Stimulated activated naive CD8-positive, alpha-beta T cell treated with anti-CD3 and anti-CD28 coated beads, Interleukin-15, amount 100 ng/mL, for 72 hours (primary cell): ENCODE measurements at places on chromosomes 6 and 20.

- no peak for DNase-seq
These were observed 312.0 kb downstream of the SAMD5 start for GRCh38 chr6:147820520-147820919.

DNA sequence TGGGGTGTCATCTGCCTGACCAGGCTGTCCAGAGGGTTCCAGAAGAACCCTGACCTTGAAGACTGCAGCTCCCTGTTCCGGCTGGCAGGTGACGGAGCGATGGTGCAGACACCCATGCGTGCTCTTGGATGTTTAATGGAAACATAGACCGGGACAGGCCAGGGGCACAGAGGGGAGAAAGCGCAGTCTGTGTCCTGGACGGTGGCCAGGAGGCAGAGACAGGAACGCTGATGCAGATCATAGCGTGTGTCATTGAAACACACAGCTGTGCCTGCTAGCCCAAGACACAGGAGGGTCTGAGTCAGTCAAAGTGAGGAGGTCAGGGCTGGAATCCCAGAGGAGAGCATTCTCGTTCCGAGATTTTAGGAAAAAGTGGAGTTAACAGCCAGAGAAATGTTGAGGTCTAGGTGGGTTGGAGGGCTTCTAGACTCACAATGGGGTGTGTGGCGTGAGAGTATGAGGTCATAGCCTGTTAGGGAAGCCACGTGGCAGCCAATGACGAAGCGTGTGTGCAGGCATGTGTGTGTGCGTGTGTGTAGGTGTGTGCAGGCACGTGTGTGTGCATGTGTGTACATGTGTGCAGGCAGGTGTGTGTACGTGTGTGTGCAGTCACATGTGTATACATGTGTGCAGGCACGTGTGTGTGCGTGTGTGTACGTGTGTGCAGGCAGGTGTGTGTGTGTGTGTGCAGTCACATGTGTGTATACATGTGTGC is 167.0 kb downstream of the ERMARD start:
- no peak for DNase-seq

- no peak for DNase-seq
These were observed 107.5 kb downstream of the FYN start for GRCh38 chr6:111765763-111766162.

DNA sequence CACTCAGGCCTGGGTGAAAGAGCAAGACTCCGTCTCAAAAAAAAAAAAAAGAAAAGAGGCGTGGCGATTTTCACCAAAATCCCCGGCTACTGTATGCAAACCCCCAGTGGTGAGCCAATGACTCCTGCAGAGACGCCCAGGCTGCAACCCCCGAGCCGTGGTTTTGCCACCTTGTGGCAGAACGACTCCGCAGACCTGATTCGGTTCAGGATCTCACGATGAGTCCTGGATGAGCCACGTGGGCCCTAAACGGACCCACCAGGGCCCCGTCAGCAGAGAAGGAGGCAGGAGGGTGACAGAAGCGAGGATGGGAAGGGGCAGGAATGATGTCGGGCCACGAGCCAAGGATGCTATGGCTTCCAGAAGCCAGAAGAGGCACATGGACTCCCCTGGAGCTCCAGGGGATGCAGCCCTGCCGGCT is 42.5 kb downstream of the SLC2A4RG start:
- peak; percentile 50 for DNase-seq

GRCh38 chr6:106279179-106279578 is 46.4 kb downstream of the ATG5 start:
- DNase-seq: no peak

- no peak for DNase-seq
These were observed 223.4 kb downstream of the PREX1 start for GRCh38 chr20:48604426-48604825.

DNA sequence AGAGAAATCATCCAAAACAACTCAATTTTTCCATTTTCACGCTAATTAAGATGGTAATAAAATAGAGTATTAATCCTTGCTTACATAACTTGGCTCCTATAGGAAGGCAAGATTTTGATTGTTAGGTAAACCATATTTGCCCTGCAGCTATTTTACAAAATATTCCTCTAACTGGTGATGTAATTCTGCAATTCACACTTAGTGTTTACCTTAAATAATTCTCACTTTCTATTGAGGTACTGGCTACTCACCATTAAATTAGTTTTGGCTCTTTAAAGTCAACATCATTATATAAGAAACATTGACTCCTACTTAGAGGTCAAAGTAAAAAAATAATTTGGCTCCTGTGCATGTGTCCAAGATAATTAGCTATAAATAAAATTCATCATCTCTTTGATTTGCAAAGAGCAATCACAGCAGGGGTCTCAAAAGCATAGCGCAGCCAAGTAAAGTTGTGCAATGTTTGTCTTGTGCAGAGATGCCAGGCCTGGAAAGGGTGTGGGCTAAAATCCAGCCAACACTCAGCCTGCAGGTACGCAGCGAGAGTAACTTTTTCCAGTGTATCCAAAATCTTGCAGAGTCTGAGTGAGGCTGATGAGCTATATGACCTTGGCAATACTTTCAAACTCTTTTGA is 501.2 kb downstream of the MMUT start:
- no peak for DNase-seq

GRCh38 chr20:62892348-62893304 is 31.0 kb upstream of the TCFL5 start:
- DNase-seq: no peak

GRCh38 chr20:1333462-1334369 is 4.8 kb upstream of the SDCBP2 start:
- DNase-seq: no peak

GRCh38 chr6:30557683-30557981 is 537 bp downstream of the PRR3 start:
- no peak for DNase-seq

DNA sequence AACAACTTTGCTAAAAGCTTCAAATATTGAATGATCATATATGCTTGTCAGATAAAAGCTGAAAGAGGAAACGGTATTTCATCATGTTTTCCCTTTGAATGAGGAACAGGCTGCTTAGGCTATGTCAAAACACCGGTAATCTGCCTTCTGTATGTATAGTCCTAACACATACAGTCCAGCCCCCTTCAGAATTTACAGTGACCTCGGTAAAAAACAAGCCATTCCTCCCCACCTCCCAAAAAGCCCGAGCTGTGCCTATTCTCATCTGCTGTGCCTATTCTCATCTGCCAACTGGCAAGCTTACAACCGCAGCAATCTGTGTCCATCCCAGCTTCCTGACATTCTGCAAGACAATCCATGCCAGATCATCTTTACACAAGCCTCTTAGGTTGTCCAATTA is 26.8 kb upstream of the UBE2J1 start:
- DNase-seq: no peak

DNA sequence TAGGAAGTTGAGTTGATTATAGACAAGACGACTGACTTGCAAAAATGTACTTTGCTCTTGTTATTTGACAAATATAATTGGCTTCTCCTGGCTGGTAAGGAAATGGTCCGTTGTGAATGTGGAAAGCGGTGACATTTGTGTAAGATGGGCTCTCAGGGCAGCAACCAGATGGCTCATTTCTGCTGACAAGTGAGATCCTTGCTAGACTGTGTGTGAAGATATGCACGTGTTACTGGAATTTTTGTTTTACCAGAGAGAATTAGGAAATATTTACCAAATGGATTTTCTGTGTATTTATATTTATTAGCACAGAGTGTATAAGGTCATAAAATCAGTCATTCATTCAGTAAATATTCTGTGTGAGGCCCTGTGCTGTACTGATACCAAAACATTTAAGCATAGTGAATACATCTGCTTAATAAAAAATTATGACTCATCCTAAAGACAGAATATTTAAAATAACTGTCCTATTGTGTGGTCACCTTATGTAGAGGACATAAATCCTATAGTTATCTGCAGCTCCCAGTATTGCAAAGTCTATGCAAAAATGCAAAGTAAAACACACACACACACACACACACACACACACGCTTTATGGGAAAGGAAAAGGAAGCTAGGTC is 109.9 kb upstream of the ASF1A start:
- DNase-seq: no peak

DNA sequence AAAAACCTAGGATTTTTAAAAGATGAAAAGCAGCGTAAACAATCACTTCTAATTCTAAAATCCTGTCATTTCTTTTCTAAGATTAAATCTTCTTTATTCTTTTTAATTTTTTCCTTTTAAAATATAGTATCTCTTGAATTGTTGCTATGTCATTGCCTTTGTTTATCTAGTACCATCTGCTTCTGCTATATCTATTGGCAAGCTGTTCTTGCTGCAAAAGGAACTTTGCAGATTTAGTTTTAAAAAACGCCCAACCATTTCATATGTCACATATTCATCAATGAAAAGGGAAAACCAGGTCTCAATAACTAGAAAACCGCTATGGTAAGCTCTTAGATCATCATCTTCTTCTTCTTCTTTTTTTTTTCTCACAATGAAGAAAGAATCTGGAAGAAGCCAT is 11.5 kb upstream of the EEF1A1 start:
- DNase-seq: no peak

- no peak for DNase-seq
These were observed 33.2 kb upstream of the PHACTR3 start for GRCh38 chr20:59571151-59571550.

- no peak for DNase-seq
These were observed 4.9 kb upstream of the LRRN4 start for GRCh38 chr20:6058684-6059295.

DNA sequence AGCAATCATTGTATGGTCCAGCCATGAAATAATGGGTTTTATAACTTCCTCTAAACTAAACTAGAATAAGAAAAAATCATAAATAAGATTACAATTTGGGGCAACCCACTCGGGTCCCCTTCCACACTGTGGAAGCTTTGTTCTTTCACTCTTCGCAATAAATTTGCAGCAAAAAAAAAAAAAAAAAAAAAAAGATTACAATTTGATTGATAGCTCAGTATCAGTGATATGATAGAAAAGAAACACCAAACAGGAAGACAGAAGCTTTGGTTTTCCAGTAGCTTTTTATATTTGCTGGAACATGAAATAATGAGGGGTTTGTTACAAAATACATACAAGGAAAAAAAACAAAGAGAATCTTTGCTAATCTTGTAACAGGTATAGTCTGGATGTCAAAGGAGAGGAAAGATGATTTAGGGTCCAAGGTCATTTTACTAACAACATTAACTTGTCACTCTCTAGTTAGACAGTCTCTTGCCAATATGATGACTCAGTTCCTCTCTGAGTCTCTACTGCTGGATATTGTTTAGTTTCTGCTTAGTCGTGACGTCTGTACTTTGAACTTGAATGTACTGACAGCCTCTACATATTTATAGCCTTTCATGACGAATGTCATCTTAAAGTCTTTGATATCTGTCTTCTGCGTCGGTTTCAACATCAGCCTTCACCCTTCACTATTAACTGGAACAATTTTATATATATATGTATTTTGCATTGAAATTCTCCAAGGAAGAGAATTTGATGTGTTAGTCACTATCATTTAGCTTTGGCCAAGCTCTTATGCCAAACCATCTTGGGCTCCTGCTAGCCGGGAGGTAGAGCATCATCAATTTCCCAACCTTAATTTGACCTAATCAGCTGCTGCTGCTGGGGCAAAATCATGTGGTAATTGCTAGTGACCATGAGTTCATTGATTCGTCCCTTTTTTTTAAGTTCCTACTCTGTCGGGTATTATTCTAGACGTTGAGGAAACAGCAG is 213.1 kb upstream of the STXBP5 start:
- DNase-seq: no peak

GRCh38 chr6:31187780-31188194 is 17.3 kb upstream of the POU5F1 start:
- no peak for DNase-seq

GRCh38 chr6:124467366-124467765 is 494.9 kb upstream of the RNF217 start:
- no peak for DNase-seq

DNA sequence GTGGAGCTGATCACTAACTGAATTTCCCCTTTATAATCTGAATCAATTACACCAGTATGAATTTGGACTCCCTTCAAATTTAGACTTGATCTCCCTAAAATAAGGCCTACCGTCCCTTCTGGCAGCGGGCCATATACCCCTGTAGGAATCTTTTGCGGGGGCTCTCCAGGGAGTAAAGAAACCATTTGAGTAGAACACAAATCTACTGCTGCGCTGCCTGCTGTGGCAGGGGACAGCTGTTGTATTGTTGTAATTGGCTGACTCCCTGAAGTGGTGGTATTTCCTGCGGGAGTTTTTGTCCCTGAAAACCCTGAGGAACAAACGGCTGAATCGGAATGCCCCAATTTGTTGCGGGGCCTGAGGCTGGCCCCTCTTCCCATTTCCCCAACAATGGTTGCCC is 16.0 kb upstream of the PTCRA start:
- DNase-seq: no peak

DNA sequence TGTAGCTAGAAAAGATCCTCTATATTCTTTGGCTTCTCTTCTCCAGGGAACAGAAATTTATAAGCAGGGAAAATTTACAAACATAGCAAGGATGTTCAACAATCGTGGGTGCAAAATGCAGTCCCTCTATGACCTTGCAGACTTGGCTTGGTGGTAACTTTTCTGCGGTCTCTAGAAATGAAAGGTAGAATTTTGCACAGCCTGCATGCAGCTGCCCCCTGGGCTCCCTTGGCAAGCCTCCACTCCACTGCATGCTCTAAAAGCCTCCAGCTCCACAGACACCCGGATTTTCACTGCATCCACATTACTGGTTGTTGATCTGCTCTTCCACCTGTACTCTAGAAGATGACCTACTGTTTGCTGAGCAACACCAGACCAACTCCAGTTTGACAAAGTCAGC is 236.5 kb upstream of the EYS start:
- no peak for DNase-seq

GRCh38 chr6:108260126-108260808 is 573 bp downstream of the SNX3 start:
- peak; percentile 30 for DNase-seq

DNA sequence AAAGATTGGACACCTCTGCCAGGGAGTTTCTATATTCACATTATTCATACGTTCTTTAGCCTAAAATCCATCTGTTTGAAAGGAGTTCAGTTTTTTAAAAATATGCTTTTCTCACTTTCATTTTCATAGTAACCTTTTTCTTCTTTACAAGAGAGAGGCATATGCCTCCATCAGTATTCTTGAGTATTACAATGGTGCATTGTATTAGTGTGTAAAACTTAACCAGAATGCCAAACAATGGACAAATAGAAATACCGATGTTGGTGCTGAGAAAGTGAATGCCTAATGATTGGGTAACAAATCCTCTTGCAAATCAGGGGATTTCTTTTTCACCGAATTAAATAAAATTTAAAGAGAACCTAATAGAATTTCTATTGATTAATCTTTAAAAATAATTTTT is 163.2 kb upstream of the LAMA2 start:
- DNase-seq: no peak
